Muscle of back (tissue), 13 donors: ENCODE measurements at places on chromosomes 7 and 10.

DNA sequence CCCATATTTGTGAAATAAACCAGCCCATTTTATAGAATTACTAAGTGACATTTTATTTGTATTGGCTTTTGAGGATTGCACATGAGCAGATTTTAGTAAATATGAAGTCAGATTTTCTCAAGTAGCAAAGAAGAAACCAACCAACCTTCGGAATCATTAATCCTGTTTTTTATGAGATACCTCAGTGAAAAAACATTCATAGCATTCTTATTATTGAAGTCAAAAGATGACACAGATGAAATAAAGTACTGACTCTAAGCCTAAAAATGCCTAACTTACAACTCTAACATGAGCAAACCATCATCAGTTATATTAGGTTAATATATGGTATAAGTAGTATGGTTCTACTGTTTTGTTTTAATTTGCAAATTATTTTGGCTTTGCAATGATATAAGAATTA lies 59.9 kb upstream of the AGBL3 start:
- DNase-seq: no peak

GRCh38 chr7:96144260-96144526 lies 177.7 kb downstream of the SLC25A13 start:
- no peak for DNase-seq

DNA sequence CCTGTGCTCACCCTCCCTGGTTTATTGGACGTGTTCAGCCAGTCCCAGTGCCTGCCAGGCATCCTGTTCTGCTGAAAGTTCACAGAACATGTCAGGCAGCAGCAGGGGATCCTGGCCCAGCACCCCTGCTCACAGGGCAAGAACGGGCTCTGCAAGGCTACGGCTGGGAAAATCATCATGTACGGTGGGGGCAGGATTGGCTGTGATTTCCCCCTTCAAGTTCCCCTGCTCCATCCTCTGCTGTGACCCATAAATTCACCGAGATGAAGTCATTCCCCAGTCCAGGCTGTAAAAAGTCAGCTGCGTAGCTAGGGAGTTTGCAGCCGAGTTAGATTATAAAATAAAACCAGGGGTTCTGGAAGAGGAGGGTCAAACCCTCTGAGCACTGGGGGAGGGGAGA lies 484.1 kb upstream of the ZMIZ1 start:
- DNase-seq: no peak

GRCh38 chr7:140506788-140507464 lies 27.6 kb upstream of the MKRN1 start:
- peak; percentile 71 for DNase-seq

DNA sequence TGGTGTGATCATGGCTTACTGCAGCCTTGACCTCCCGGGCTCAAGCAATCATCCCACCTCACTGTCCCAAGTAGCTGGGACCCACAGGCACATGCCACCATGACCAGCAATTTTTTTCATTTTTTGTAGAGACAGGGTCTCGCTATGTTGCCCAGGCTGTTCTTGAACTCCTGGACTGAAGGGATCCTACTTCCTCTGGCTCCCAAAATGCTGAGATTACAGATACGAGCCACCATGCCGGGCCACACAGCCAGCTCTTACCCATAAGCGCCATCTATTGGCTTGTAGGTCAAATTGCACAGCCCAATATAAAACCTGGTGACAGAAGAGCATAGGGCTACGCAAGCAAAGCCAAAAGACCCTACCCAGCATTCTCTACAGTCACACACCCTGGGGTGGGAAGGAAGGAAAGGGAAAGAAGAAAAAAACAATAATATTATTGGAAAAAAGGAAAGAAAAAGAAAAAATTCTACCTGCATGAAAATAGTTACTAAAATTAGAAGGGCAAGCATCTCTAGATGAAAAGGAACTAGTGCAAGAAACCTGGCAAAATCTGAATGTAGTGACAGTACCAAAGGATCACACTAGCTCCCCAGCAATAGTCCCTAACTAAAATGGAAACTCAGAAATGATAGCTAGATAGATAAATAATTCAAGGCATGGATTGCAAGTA lies 29.4 kb upstream of the AMPH start:
- no peak for DNase-seq

GRCh38 chr7:25978466-25978865 lies 173.5 kb upstream of the NFE2L3 start:
- DNase-seq: peak; percentile 64

DNA sequence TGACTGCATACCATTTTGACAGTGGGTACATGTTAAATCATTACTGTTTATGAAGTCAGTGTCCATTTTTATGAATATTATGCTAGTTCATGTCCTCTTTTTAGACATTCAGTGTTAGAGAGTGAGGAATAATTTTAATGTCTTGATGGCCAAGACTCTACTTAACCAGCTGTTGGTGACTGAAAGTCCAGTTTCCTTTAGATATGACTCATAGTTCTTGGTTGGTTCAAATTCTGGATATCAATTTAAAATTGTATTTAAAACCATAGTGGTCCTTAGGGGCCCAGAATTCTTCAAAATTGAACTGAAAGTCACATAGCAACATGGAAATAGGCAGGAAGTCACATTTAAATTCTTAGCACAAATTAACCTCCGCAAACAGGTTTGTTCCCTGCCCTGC lies 196.5 kb upstream of the PRPS1L1 start:
- no peak for DNase-seq

DNA sequence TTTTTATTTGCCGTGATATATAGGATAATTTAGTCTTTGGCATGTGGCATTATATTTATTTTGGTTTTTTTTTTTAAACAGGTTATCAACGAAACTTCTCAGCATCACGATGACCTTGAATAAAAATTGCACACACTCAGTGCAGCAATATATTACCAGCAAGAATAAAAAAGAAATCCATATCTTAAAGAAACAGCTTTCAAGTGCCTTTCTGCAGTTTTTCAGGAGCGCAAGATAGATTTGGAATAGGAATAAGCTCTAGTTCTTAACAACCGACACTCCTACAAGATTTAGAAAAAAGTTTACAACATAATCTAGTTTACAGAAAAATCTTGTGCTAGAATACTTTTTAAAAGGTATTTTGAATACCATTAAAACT lies 9.1 kb downstream of the VIM start:
- DNase-seq: no peak

DNA sequence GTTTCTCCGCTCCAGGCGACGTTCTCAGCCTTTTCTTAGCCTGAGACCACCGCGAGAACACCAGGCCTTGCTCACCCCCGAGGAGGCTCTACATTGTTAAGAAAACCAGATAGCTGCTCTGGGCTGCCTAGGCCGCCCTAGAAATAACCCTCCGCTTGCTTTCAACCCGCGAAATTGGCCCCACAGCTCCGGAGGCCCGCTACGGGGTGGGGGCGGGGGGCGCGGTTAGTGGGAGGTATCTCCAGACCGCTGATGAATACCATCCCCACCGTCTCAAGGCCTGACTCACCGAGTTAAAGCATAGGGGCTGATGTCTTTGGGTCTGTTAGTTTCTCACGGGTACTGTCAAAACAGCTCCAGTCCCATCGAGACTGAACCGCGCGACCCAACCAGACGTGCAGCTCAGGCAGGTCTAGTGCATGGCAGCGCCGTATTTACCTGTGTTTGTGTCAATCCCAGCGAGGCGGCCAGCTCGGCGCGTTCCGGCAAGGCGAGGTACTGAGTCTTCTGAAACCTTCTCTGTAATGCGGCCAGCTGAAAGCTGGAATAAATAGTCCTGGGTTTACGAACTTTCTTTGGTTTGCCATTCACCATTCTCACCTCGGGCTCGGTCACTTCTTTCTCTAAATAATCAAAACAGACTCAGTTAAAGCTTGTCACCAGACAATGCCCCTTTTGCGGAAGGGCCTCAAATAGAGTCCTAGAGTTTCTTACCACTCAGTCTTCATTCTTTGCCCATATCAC lies 2.7 kb downstream of the DLX5 start:
- DNase-seq: no peak

- no peak for DNase-seq
Measured at GRCh38 chr7:50660040-50660829, 95.0 kb upstream of the DDC start.

DNA sequence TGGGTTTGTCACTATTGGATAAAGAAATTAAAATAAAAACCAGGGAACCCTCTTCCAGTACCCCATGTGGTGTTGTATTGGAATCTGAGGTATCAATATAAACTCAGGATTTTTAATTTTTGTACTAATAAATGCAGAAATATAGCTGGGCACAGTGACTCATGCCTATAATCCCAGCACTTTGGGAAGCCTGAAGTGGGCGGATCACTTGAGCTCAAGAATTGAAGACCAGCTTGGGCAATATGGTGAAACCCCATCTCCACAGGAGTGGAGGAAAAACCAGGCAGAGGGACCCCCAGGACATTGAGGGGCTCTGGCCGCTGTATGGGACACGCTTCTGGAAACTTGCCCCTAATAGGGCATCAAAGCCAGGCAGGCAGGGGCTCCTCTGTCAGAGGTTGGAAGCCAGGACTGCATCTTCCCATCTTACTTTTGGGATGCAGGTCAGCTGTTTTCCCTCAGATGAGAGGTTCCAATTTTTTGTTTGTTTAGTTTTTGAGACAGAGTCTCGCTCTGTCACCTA lies 11.1 kb downstream of the ADIRF start:
- DNase-seq: no peak

DNA sequence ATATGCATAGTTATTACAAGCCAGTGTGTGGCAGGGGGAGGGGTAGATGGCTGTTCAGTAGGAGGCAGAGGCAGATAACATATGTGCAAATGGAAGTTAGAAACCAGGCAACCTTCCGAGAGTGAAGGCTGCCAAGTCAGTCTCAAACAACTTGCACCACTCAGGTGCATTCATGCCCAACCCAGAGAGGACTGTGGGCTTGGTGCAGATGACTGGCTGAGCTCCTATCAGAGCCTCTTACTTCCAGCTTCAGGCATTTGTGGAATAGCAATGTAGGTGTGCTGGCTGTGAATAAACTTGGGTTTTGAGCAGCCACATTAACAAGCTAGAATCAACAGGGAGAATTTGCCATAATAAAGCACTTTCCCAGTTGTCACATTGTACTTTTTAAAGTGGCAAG lies 789.8 kb downstream of the PHTF2 start:
- no peak for DNase-seq

GRCh38 chr10:116621476-116621875 lies 723 bp downstream of the PNLIPRP2 start:
- no peak for DNase-seq

GRCh38 chr7:127935847-127936376 lies 95.3 kb downstream of the LRRC4 start:
- DNase-seq: no peak
